T-helper 2 cell treated with Interferon-gamma antibody and Interleukin-4, amounts not matched to agents 5 μg/mL and 100 μg/mL, for 36 hours (primary cell): ENCODE measurements at places on chromosomes 12 and 14.

GRCh38 chr14:34436960-34437728 lies 24.9 kb downstream of the SPTSSA start:
- peaks cover 7% of the 10 kb centered on the region for H3K4me1 ChIP-seq
- H3K4me3 ChIP-seq, result no peak overlapping the region
- H3K36me3 ChIP-seq, result peaks cover 10% of the 10 kb centered on the region
- H3K27ac ChIP-seq, result peak overlapping the region; percentile 22
- H3K27me3 ChIP-seq, result no peaks in the 10 kb centered on the region

GRCh38 chr14:68449561-68450181 lies 343.2 kb downstream of the ZFP36L1 start:
- no peak overlapping the region for H3K4me3 ChIP-seq
- H3K27ac ChIP-seq, result no peak overlapping the region
- no peaks in the 10 kb centered on the region for H3K27me3 ChIP-seq
- DNase-seq, result no peak

- no peak overlapping the region for H3K4me3 ChIP-seq
- no peaks in the 10 kb centered on the region for H3K27me3 ChIP-seq
- H3K27ac ChIP-seq, result no peak overlapping the region
- H3K4me1 ChIP-seq, result no peaks in the 10 kb centered on the region
- DNase-seq, result no peak
These were observed 225.4 kb downstream of the RBM19 start for GRCh38 chr12:113740699-113741098.

DNA sequence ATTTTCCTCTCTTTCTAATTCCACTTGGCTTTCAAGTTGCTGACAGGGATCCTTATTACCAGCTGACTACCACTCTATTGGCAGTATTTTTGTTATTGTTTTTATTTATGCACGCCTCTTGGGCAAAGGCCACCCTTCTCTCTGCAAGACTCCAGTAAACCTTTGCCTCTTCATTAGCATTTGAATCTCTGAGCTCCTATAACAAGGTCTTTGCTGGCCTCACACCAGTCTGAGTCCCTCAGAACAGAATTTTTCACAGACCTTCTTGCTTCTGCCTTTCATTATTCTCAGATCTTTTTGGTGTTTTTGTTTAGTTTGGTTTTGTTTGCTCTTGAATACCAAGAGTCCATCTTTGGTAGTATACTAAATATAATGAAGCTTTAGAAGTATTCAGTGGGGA lies 145.9 kb downstream of the PDZRN4 start:
- no peaks in the 10 kb centered on the region for H3K4me1 ChIP-seq
- DNase-seq, result no peak
- no peaks in the 10 kb centered on the region for H3K27me3 ChIP-seq
- no peaks in the 10 kb centered on the region for H3K36me3 ChIP-seq
- no peak overlapping the region for H3K4me3 ChIP-seq
- no peak overlapping the region for H3K27ac ChIP-seq

DNA sequence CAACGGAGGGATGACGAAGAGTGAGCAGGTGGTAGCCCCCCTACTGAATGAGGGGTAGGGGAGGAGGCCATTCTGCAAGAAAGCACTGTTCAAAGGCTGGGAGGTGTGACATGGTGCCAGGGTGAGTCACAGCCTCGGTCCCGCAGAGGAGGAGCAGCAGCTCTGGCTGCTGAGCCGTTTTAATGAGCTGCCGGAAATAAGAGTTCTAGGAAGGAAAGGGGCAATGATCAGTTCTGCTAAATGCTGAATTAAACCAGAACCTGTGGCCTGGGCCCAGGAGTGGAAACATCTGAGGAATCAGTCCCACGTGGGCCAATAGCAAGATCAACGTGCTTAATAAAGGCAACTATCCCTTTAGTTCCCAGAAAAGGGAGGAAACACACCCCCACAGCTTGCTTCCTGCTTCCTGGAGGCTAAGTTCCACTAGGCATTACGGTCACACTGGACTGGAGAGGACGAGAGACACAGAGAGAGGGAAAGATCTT lies 3.6 kb downstream of the ABCD4 start:
- no peak overlapping the region for H3K4me3 ChIP-seq
- peaks cover 20% of the 10 kb centered on the region for H3K36me3 ChIP-seq
- no peaks in the 10 kb centered on the region for H3K27me3 ChIP-seq
- H3K27ac ChIP-seq, result peak overlapping the region; percentile 68

DNA sequence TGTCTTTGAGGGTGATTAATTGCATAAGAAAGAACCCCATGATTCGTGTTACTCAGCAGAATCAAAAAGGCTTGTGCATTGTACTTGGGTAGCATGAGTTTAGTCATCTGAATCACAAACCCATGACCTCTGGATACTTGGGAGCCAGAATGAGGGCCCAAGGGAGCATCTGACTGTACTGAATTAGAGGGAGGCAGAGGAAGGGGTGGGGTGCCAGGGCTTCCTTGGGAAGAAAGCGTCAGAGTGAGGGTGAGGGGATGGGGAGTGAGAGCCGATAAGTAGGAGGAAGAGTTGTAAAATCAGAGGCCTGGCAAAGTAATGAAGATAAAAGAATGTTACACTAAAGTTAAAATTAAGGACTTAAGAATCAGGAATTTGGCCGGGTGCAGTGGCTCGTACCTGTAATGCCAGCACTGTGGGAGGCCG lies 29.8 kb downstream of the GPRC5D start:
- no peaks in the 10 kb centered on the region for H3K4me1 ChIP-seq
- no peaks in the 10 kb centered on the region for H3K36me3 ChIP-seq
- H3K27me3 ChIP-seq, result peaks cover 3% of the 10 kb centered on the region
- H3K27ac ChIP-seq, result no peak overlapping the region
- DNase-seq, result no peak

DNA sequence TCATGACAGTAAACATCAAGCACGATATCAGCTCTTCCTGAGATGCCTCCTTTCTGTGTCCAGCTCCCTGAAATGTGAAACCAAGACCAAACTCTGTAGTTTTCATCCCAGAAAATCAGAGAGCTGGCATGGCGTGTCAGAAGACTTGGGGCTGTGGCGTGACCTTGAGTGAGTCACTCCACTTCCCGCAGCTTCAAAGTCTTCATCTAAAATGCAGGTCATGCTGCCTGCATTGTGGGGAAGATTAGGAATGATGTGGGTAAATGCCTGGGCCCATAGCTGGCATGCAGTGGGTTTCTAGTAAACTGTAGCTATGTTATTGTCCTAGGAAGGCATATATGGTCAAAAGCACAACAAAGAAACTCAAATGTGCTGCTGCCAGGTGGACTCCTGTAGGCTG lies 28.8 kb downstream of the OAS2 start:
- H3K4me1 ChIP-seq, result no peaks in the 10 kb centered on the region
- peaks cover 80% of the 10 kb centered on the region for H3K36me3 ChIP-seq
- no peak overlapping the region for H3K4me3 ChIP-seq
- H3K27me3 ChIP-seq, result no peaks in the 10 kb centered on the region

DNA sequence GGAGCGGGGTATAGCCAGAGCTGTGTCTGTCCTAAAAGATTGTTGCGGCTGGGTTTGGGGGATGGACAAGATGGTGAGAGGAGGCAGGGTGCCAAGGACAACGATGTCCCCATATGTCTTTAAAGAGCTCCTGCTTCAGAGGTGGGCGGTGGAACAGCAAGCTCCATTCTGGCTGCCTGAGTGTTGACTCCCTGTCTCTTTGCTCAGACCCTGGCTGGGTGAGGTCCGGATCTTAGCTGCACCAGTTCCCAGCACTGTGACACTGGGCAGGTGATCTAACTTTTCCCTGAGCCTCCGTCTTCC lies 8.3 kb upstream of the WSCD2 start:
- peaks cover 7% of the 10 kb centered on the region for H3K4me1 ChIP-seq
- DNase-seq, result no peak
- no peaks in the 10 kb centered on the region for H3K36me3 ChIP-seq
- no peak overlapping the region for H3K27ac ChIP-seq
- H3K4me3 ChIP-seq, result no peak overlapping the region
- H3K27me3 ChIP-seq, result peaks cover 2% of the 10 kb centered on the region

- H3K27me3 ChIP-seq, result no peaks in the 10 kb centered on the region
- no peak overlapping the region for H3K4me3 ChIP-seq
- peaks cover 25% of the 10 kb centered on the region for H3K36me3 ChIP-seq
These were observed 10.1 kb downstream of the ZFYVE26 start for GRCh38 chr14:67806246-67806645.
